Amniotic stem cell (primary cell): ENCODE measurements at places on chromosomes 5 and 9.

DNA sequence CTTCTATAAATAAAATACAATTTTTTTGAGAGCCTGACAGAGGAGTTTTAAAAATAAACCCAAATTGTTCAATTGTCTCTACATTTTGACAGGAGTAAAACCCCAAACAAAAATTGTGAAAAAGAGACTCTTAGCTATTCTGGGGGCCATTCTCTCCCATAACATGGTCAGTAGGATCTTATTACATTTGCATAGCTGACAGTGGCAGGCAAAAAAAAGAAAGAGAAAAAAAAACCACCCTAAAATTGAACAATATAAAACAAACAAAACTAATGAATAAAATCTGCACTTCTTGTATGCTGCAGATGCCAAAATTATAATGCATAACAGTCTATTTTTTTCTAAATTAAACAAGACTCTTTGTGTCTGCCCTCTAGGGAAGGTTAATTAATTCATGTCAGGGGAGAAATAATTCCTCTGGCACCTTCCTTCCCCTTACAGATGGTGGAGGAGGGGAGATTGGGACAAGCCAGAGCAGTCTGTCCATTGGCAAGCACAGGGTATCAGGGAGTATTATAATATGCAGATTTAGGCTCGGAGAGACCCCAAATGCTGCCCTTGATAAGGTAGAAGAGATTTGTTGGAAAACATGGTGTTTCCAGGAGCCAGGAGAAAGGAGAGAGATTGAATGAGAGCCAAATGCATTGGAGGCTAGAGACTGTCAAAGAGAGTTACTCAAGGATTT, 79.7 kb upstream of the CDH6 start:
- no peak for DNase-seq

DNA sequence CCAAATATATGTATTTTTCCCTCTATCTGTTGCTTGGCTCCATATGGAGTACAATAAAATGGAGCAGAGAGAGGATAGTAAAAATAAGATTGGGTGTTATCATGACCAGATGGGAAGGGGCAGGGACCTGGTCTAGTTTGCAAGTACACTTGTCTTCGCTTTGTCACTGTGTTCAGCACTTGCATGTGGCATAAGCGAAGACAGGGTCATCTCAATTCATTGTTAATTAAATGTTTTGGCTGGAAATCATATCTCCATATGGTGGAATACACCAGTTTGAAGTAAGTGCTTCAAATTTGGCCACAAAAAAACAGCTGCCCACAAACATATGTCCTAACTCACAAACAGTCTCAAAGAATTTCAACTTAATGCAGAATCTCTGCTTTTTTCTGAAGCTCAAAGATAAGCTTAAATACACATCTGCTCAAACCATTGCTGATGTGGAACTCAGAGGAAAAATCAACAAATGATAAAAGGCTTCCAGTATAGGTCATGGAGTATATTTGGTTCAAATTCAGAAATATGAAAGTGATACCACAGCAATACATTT, 865.4 kb downstream of the TLE4 start:
- no peak for DNase-seq

- no peak for DNase-seq
These were observed 179.4 kb downstream of the CFAP90 start for GRCh38 chr5:7671381-7671993.

- DNase-seq = no peak
These were observed 5.2 kb downstream of the HAPLN1 start for GRCh38 chr5:83715236-83716065.

DNA sequence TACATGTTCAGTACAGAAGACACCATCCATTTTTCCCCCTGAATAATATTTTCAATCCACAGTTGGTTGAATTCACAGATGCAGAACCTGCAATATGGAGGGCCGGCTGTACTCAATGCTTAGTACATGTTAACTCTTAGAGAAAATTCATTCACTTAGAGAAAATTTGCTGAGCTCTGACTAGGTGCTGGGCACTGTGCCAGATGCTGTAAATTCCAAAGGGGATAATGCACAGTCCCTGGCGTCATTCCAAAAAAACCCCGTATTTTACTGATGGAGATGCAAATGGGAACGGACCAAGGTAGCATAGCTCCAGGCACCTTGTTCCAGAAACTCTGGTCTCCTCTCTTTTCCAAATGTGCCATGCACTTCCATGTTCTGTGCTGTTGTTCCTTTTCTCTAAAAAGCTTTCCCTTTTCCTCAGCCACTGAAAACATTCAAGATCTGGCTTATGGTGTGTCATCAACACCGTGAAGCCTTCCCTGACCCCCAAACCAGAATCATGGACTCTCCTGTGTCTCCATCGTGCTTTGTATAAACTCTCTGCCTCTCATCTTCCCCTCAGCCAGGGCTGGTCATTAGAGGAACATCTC, 55.7 kb upstream of the COL15A1 start:
- DNase-seq = no peak

DNA sequence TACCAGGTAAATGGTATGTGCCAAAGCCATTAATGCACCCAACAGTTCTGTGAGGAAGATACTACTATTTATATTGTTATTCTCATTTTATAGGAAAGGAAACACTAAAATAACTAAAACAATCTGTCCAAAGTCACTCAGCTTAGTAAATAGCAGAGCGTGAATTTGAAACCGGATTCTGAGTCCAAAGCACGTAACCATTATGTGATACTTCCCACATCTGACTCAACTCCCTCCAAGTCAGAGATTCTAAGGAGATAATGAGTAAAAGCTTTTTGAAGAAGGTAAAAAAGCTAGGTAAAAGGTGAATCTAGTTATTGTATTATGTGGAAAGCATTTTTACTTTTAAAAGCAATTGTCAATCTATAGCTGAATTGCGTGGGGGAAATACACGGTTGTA, 208.9 kb downstream of the PBX3 start:
- DNase-seq = no peak

- DNase-seq = no peak
These were observed 36.9 kb downstream of the KIF4B start for GRCh38 chr5:155050384-155051019.

GRCh38 chr5:20974426-20974825, 986.4 kb upstream of the CDH18 start:
- DNase-seq = no peak

DNA sequence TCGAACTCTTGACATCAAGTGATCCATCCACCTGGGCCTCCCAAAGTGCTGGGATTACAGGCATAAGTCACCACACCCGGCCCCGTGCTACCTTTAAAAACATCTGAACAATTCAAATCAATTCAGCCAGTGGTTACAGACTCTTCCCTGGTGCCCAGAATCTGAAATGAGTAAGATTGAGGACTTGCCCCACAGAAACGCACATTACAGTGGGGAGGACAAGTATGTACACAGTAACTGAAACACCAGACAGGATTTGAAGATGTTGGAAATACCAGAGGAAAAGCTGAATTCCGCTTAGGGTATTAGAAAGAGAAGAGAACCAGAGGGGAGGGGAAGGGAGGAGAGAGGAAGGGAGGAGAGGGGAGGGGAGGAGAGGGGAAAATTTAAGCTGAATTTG, 17.8 kb downstream of the NIM1K start:
- DNase-seq = no peak

- no peak for DNase-seq
These were observed 3.6 kb upstream of the NKX2-5 start for GRCh38 chr5:173238312-173239232.

DNA sequence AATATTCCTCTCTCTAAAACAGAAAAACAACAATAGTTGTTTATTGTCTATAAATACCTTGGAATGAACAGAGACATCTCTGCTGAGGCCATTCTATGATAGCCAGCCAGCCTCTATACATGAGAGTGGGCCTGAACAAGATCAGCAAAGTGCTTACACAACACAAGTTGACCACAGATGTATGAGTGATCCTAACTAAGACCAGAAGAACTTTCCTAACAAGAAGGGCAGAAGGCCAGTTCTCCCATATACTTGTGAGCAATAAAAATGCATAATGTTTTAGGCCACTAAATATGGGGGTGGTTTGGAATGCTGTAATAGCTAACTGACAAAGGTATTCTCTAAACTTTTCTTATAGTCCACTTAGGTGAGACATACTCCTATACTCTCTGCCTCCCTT, 345.7 kb downstream of the SPATA31D1 start:
- no peak for DNase-seq

DNA sequence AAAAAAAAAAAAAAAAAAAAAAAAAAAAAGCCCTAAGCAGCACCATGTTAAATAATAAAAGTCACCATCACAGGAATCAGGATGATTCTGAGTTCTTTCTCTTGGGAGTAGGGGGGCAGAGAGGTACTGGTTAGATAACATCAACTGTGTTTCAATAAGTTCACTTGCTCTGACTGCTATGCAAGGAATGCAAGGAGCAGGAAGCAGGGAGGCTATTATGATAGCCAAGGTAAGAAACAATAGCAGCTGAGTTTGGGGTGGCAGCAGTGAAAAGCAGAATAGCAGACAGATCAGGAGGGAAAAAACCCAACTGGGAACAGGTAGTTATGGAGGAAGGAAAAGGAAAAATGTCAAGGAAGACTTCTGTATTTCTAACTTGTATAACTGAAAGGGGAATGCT, 8.2 kb downstream of the CEP120 start:
- DNase-seq = no peak

- DNase-seq = peak; percentile 49
These were observed 338.0 kb downstream of the SEMA5A start for GRCh38 chr5:9207817-9208418.

- DNase-seq = no peak
These were observed 391 bp downstream of the RALGDS start for GRCh38 chr9:133120501-133121197.

DNA sequence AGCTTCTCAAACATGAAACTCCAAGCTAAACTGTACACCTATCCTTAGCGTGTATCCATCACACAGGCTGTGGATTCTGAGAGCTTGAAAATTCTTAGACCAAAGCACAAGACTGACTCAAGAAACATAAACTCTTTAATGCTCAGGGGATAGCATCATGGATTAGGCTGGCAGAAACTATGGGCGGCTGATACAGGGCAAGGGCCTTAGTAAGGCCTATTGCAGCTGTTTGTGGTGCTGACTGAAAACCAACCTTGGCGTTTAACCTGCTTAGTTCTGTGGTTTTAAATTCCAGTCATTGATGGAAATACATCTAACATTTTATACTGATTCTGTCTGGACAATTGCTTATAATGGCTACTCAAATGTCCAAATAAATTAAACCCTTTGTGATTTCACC, 183.7 kb downstream of the TLR4 start:
- DNase-seq = no peak

DNA sequence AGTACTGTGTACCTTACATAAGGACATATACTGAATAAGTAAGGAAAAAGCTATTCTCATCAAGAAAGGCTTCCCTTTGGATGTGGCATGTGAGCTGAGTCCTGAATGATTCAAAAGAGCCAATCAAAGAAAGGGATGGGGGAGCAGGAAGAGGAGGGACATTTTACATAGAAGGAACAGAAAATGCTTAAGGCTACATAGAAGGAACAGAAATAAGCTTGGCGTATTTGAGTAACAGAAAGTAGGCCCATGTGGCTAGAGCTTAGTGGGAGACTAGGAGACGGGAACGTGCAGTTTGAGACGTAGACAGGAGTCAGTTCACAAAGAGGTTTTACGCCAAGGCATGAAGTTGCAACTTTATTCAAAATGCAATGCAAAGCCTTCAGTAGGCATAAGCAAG, 126.3 kb downstream of the CEMIP2 start:
- no peak for DNase-seq

DNA sequence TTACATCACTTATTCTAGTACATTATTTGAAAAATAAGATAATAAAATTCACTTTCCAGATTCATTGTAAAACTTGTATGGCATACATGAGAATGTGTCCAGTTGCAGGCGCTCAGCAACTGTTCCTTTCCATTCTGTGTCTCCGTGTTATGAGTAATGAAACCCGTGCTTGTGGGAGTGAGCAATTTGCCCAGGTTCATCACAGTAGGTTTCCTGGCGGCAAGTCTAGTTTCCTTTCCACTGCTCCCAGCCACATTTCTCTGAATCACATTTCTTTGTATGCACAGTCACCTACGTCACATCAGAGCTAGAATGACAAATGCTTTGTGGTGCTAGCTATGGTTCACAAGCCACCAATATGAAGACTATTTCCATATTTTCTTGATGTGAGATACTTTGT, 39.9 kb downstream of the MOCS2 start:
- no peak for DNase-seq

DNA sequence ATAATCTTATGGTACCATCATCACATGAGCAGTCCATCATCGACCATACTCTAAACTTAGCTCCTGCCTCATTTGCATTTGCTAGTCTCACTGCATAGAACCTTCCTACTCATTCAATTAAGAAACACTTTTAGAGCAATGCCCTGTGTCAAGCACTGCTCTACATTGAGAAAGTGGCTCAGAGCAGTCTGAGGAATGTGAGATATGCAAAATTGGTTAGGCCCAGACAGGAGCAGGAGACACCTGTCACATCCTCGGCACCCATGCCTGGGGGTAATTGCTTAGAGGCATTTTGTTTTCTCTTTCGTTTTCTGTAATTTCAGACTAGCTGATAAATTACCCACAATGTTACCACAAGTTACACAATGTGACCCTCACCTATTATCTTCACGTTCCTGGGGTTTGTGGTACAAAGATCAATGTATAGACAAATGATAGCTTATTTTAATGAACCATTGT, 4.9 kb upstream of the RARS1 start:
- no peak for DNase-seq

DNA sequence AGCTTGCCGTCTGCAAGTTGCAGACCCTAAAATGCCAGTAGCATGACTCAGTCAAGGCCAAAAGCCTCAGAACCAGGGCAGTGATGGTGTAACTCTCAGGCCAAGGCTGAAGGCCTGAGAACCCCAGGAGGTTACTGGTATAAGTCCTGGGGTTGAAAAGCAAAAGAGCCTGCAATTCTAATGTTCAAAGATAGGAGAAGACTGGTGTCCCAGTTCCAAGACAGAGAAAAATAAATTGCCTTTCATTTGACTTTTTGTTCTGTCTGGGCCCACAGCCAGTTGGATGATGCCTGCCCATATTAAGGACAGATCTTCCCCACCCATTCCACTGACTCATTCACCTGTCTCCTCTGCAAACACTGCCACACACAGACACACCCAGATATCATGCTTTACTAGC, 673.2 kb downstream of the CDH18 start:
- no peak for DNase-seq
